ENCODE measurements at places on chromosomes 12 and 14. TPM values are rescaled to one million over a fixed set of nuclear protein-coding genes. Genes with fewer than 3 reads are reported as not detected.

Gene AICDA
- polyA plus RNA-seq = not detected

DNA sequence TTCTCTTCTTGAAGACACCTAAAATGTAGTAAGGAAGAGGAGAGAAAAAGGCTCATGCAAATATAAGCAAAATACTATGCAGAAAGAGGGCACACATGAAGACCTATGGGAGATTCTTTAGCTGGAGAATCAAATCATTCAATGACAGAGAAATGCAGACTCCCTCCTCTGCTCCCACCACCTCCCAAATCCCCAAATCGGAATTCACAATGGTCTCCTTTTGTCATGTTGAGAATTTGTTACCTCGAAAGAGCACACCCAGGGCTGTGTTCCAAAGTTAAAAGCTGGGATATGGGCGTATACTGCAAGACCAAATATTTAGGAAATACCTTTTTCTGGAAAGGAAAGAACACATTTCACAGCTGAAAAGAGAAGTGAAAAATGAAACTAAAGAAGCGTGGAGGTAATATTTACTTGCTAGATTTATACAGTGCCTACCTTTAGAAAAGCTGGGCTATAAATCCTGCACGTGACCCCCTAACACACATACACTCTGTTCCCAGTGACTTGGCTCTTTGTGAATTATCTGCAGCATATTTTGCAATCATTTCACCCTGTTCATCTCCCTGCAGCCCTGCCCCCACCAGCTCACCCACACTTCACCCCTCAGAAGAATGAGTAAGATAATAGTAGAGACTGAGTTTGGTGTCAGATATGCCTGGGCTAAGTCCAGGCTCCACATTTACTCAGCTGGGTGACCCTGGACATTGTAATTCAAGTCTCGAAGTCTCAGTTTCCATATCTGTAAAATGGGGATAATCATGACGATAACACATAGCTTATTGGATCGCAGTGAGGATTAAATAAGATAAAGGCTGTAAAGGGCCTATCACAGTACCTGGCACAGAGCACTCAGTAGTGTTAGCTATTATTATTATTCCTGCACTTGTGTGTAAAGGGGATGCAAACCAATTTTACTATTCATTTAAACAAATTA is 2.9 kb upstream of the CACNA1C start:
- peak; percentile 51 for DNase-seq
- peak overlapping the region; percentile 41 for H3K27ac ChIP-seq
- H3K27me3 ChIP-seq = peaks cover 13% of the 10 kb centered on the region
- no peak overlapping the region for H3K4me3 ChIP-seq
- H3K36me3 ChIP-seq = no peaks in the 10 kb centered on the region

DNA sequence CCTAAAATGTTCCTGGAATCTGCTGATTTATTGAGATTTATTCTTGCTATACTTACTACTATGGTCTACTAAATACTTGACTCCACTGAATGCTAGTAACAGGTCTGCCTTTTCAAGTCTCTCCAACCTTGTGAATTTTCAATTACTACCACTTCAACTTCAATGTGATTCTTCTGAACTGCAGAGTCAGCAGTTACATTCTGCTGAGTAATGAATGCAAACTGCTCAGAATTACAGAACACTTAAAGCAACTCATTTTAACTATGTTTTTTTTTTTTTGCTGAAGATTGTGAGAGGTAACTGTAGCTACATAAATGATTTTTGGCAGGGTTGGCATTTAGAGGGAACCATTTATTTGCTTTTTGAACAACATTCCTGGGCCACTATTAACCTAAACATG is 41.8 kb downstream of the ARF6 start:
- H3K27me3 ChIP-seq = no peaks in the 10 kb centered on the region
- DNase-seq = no peak
- H3K4me1 ChIP-seq = no peaks in the 10 kb centered on the region
- no peak overlapping the region for H3K27ac ChIP-seq

GRCh38 chr12:116533343-116534251 is 25.6 kb upstream of the MAP1LC3B2 start:
- peak; percentile 90 for DNase-seq
- H3K36me3 ChIP-seq = no peaks in the 10 kb centered on the region
- H3K27ac ChIP-seq = peak overlapping the region; percentile 79
- H3K4me3 ChIP-seq = peak overlapping the region; percentile 44
- peaks cover 20% of the 10 kb centered on the region for H3K4me1 ChIP-seq
- no peaks in the 10 kb centered on the region for H3K27me3 ChIP-seq

Measured in hepatocyte (in vitro differentiated cells).